ENCODE measurements at places on chromosomes 3 and 15.

GRCh38 chr3:85228966-85229365, 270.2 kb downstream of the CADM2 start:
- no peak for DNase-seq

DNA sequence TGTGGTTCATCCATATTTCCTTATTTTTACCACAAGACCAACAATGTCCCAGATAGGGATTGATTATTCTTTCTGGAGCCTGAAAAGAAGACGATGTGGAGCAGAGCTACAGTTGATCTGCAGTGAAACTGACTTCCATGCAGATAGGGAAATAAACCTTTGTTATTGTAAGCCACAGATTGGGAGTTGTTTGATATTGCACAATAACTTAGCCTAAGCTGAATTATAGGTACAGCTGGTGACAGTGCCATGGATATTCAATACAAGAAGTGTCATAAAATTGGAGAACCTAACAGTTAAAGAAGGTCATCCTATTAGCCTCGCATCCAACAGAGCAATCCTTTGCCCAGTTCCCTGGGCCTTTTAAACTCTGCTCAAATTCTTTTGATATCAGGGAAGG, 367.7 kb upstream of the PPP2R3A start:
- no peak for DNase-seq

DNA sequence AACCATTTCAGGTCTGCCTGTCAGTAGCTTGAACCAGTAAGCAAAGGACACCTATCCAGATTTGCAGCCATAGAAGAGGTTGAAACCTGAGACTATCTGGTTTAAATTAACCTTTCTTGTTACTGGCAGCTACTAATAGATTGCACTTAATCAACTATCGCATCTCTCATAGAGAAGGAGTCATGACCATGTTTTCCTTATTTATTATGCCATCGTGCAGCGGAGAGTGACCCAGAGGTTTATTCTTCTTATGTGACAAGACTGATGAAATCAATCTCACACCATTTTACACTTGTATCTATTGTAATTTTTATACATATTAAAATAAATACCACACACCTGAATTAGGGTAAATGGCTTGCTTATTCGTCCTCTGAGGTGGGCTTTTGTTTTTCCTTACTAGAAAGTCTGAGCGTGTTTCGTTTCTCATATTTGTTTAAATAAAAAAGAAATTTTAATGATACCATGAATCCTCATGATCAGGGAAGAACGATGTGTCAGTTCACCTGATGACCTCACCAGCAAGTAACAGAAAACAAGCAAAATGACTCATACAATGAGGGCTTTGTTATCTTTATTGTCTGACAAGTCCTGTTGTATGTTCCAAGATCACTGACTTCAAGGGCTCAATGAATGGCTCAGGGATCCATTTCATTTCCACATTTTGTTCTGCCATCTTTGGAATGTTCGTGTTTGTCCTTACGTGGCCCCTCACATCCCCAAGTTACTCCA, 379.5 kb upstream of the DPH6 start:
- no peak for DNase-seq

DNA sequence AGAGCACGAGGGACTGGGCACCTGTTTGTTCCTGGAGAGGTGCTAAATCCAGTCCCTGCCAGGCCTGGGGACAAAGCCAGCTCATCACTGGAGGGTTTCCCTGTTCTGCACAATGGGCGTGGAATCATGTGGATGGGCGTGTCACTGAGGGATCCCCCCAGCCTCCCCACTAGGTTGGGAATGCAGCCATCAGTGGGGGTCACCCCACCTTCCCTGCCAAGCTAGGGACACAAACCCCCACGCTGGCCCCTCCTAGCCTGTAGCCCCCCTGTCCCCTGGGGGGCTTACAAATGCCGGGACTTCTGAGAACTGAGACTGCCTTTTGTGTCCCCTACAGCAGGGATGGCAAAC, 61.9 kb downstream of the NSMCE3 start:
- DNase-seq, result no peak

GRCh38 chr15:47364230-47365141, 352.8 kb upstream of the SEMA6D start:
- no peak for DNase-seq

- no peak for DNase-seq
Measured at GRCh38 chr15:81235276-81236123, 38.8 kb downstream of the IL16 start.

- DNase-seq, result no peak
Measured at GRCh38 chr15:89631902-89632264, 23.4 kb downstream of the KIF7 start.

DNA sequence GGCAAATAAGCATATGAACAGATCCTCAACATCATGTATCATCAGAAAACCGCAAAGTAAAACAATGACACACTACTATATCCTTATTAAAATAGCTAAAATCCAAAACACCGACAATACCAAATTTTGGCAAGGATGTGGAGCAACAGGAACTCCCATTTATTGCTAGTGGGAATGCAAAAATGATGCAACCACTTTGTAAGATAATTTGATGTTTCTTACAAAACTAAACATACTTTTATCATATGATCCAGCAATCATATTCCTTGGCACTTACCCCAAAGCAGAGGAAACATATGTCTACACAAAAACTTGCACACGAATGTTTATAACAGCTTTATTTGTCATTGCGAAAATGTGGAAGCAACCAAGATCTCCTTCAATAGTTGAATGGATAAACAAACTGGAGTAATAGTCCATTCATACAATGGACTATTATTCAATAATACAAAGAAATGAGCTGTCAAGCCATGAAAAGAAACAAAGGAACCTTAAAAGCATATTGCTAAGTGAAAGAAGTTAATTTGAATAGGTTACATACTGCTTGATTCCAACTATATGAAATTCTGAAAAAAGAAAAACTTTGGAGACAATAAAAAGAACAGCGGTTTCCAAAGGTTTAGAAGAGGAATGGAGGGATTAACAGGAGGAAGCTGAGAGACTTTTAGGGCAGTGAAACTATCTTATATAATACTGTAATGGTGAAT, 172.0 kb downstream of the VPS13C start:
- no peak for DNase-seq

DNA sequence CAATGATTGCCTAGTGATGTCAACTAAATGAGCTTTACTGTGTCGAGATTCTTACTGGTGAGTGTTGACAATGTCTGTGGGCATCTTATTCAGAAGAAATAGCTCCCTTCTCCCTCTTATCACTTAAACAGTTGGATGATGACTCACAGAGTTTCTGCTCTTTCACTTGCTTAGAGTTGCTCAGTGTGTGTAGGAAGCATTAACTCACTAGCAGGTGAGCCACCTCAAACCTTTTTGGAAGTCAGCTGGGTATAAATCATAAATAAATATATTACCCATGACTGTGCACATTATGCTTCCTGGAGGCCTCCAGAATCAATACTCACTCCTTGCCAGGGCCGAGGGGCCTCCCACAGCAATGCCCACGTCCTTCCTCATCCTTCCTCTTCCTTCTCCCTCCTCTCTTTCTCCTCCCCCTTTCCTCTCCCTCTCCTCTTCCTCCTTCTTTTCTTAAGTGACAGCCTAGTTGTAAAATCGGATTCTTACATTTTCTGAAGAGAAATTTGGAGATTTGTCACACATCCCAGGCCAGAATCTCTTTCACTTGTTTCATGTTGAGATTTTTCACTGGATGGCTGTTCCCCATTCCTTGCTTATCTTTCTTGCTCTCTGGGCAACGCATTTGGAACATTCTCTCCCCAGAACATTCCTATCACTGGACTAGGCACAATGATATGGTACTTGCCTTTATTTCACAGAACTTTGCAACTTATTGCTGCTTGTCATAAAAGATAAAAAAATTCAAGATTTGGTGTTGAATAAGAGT, 17.5 kb downstream of the SHC4 start:
- no peak for DNase-seq

DNA sequence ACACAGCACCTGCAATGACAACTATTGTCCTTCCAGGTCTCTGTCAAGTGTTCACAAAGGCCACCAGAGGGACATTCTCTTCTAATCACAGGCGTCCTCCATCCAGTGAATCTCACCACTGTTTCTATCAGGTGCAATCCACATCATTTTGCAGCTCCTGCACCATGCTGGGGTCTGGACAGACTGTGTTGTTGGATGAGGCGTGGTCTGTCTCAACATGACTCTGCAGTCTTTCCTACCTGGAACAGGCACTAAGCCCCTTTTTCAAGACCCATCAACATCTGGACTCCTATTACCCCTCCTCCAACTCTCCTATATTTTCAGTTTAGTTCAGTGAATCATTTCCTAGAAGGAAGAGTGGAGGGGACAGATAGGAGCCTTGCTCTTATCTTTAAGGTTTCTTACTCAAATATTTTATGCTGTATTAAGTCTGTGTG, 31.5 kb upstream of the VEPH1 start:
- DNase-seq, result no peak

DNA sequence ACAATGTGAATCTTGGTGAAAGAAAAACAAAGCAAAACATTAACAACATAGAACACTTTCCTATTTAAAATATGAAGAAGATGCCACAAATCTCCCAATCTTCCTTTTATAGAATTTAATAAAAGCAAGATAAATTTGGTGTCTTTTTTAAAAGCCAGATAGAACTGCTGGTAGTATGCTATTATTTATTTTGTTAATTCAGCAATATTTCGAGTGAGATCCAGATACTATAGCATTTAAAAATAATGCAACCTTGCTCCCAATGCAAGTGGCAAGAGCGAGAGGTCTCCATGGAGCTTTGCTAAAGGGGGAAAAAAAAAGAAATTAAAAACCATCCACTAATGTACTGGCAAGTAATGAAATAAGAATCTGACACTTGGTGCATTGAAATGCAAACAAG, 121.8 kb downstream of the IL20RB start:
- no peak for DNase-seq

- no peak for DNase-seq
Measured at GRCh38 chr3:16174389-16174788, at the start of gene GALNT15. Gene GALNT15, plus strand, starts transcription at chr3:16174680. Its CDS starts 472 bp downstream, at chr3:16175152.

GRCh38 chr3:12345141-12345561, 56.3 kb downstream of the PPARG start:
- DNase-seq, result no peak

DNA sequence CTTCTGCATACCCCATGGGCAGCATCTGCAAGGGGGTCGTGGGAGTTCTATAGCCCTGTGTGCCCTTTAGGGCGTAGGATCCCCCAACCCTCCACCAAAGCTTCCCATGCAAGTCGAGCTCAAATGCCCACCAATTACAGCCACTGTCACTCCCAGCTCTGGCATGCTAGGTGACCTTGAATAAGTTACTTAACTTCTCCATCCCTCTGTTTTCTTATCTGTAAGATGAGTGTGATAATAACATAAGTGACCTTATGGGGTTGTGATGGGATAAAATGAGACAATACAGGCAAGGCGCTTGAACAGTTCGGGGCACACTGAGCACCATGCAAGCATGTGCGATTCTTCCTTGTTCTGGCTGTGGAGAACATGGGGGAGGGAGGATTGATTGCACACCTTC, 74.8 kb upstream of the POMGNT2 start:
- no peak for DNase-seq

GRCh38 chr3:60274646-60275045, 976.6 kb downstream of the FHIT start:
- no peak for DNase-seq

- no peak for DNase-seq
Measured at GRCh38 chr3:152243721-152244516, 24.8 kb upstream of the MBNL1 start.

DNA sequence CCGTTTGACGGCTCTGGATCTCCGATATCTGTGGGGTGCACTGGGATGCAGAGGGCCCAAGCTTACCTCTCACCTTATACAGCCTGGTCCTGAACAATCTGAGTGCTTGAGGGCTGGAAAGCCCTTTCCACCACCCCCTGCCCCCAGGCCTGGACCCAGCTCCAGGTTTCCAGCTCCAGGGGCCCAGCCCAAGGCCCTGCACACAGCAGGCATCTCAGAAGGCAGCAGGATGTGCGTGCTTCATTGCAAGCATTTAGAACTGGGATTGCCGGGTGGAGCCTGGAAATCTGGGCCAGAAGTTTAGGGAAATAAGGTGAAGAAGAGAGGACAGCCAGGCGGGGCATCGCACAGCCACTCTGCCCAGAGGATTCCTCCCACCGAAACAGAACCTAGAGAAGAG, 25.6 kb downstream of the CCDC33 start:
- DNase-seq, result no peak

GRCh38 chr3:101268971-101269671, 51.3 kb downstream of the IMPG2 start:
- DNase-seq, result no peak

DNA sequence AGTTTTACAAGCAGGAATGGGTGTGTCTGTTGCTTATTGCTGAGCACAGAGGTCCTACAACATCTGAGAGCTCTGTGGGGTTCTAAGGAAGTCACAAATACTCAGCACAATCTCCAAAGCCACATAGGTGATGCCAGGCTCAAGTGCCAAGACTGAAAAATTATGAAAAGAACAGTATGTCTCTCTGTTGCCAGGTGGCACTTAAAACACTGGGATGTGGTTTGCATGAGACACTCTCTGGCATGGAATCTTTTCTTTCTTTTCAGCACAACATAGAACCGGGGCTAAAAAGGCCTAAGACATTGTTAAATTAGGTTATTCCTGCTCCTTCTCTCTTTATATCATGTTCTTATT, 127.3 kb upstream of the PRICKLE2 start:
- DNase-seq, result no peak

DNA sequence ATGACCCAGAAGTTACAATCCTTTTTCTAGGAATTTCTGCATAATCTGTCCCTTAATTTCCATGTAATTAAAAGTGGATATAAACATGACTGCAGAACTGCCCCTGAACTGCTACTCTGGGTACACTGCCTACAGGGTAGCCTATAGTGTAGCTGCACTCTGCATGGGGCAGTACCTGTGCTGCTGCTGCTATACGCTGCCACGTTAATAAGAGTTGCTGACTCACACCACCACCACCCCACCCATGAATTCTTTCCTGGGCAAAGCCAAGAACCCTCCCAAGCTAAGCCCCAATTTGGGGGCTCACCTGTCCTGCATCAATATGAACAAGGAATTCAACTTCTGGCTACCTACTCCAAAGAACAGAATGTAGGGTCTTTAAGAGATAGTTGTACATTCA, 13.9 kb downstream of the HDGFL3 start:
- no peak for DNase-seq

- no peak for DNase-seq
Measured at GRCh38 chr15:90945091-90945490, 9.6 kb upstream of the RCCD1 start.

- DNase-seq, result no peak
Measured at GRCh38 chr15:52784799-52785671, 5.1 kb downstream of the ONECUT1 start.

DNA sequence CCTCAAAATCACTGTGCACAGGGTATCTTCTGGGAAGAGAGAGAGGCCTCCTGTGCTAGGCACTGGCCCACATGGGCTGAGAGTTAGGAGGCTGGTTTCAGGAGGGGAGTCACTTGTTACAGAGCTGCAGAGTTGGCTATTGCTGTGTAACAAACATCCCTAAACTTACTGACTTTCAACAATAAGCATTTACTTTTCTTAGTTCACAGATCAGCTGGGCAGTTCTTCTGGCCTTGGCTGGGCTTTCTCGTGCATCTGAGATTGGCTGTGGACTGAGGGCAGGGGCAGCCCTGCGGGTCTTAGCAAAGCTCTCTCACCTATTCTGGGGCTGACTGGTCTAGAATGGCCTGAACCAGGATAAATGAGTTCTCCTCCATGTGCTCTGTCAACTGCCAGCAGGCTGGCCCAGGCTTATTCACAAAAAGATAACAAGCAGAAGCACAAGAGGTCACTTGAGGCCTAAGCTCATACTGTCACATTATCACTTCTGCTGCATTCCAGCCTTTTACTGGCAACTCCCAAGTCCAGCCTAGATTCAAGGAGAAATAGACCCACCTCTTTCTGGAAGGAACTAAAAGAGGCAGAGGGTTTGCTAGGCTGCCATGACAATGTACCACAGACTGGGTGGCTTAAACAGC, 17.2 kb upstream of the RBSN start:
- no peak for DNase-seq

- no peak for DNase-seq
Measured at GRCh38 chr3:169687603-169688002, 24.1 kb upstream of the MECOM start.
